ENCODE measurements at places on chromosomes 16 and 17.

GRCh38 chr16:85354686-85355514 lies 242.6 kb upstream of the CIBAR2 start:
- no peak for DNase-seq

DNA sequence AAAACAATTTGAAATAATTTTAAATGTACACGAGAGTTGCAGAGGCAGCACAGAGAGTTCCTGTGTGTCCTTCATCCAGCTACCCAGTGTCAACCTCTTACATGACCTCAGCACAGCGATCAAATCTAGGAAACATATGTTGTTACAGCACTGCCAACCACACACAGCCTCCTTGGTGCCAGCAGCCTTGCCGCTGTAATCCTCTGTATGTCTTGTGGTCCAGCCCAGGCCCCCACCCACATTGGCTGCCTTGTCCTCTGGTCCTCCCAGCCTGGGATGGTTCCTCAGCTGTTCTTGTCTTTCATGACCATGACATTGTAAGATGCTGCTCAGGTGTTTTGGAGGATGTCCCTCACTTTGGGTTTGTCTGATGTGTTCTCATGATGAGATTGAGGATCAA lies 178.0 kb downstream of the RPTOR start:
- no peak for DNase-seq

GRCh38 chr16:61530697-61531096 lies 505.5 kb downstream of the CDH8 start:
- no peak for DNase-seq

GRCh38 chr17:37131669-37132611 lies 183.2 kb downstream of the AATF start:
- no peak for DNase-seq

GRCh38 chr17:61235827-61236197 lies 163.8 kb upstream of the TBX2 start:
- DNase-seq: no peak

DNA sequence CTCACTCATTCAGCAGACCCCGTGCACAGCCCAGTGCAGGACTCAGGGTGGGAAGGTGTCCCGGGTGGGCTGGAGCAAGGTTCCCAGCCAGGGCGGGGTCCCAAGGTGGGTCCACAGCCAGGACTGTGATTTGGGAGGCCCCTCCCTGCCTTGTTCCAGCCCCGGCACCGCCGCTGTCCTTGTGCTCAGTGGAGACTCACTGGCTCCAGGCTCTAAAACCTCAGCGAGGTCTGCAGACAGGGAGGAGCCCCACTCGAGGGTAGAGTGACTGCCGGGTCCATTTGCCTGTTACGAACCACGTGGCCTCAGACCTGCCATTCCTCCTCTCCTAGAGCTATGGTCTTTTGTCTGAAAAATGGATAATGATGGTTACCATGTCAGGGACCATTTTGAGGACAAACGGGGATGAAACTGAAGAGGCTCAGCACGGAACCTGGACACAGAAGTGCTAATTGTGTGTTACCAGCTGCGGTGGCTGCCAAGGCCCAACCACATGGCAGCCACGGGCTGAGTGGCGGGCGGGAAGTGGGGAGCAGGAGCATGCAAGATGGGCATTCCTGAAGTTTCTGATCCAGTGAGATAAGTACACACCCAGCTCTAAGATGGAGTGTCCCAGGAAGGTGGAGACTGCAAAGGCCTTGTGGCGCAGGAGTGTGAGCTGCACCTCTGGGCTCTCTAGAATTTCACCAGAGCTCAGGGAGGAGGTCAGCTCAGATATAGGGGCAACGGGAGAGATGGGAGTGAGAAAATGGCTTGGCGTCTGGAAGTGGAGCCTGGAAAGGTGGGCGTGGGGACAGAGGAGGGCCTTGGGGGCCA lies 317.6 kb downstream of the SEC14L1 start:
- DNase-seq: peak; percentile 64

DNA sequence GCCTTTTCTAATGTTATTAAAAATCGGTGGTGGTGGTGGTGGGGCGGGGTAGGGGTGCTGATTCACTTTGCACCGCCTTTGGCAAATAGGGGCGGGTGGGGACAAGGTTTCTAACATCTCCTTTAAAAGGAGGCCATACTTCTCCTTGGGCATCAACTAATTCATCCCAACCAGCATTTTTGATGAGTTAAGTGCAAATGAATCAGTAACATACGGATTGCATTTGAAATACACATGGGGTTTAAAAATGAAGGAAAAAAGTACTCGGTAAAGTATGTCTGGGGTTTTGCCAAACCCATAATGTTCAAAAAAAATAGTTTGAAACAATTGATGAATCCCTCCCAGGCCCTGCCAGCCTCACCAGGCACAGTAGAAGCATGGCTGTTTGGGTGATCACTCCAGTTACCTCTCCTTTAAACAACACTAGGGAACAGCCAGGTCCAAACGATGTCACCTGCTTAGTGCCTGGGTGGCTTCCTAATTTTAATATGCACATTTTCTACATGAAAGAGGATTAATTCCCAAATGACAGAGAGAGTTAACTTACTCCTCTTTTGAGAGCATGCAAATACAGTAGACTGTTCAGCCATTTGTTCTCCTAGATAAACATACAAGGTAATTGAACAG lies 107.2 kb downstream of the ANKFN1 start:
- DNase-seq: no peak

DNA sequence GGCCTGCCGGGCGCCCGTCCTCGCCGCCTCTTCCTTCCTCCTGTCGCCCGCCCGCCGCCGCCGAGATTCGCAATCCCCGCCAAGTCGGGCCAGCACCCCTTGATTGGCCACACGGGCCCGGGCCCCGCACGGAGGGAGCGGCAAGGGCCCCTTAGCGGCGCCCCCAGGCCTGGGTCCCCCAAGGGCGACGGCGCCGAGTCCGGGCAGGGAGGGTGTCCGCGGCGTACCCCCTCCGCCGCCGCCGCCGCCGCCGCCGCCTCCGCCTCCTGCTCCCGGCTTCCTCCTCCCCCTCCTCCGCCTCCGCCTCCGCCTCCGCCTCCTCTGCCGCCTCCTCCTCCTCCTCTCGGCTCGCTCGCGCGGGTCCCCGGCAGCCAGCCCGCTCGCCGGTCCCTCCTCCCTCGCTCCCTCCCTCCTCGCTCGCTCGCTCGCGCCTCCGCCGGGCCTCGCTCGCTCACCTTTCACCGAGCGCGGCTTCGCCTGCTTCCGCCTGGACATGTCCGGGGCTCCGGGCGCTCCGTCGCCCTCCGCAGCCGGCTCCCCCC lies 561 bp downstream of the ZNF423 start:
- DNase-seq: peak; percentile 88

GRCh38 chr16:66845791-66846221 lies 1.6 kb downstream of the CA7 start:
- DNase-seq: no peak

DNA sequence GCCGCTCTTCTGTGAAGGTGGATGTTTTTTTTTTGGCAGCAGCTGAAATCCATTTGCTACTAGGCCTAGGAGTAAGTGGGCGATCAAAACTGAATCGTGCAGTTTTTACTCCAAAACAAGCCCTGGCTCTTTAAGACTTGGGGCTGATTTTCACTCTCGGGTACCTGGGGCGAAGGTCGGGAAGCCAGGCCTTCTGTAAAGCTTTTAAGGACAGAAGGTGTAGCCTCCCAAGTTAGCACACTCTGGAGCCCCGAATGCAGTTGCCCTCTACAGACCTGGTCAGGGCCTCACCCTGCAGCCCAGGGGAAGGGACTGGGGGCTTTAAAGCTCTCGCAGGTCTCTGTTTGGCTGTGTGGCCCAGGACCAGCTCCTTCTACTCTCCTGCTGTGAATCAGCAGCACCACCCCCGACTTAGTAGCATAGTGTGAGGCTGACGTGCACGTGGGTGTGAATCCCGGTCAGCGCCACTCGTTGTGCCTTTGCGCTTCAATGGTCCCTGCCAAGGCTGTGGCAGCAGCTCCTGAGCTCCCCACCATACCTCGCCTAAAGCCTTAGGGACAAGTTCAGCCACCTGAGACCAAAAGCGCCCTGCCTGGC lies 49.9 kb downstream of the TMEM235 start:
- no peak for DNase-seq

- no peak for DNase-seq
Observed at GRCh38 chr16:52537516-52537915, 9.4 kb downstream of the TOX3 start.

DNA sequence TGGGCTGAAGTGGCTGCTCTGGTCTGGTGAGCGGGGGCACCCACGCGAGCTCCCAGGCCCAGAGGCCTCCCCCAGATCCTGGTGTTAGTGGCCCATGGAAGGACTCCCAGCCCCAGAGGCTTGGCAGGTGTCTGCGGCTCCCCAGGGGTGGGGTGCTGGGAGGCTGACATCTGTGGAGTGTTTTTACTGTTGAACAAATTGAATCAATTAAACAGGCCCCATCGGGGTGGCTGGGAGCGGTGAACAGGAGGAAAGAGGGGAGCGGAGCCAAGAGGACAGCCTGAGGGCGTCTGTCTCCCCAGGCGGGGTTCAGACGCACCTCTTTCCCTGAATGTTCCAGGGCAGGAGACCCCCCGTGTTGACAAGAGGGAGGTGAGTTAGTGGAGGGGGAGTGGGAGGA lies 29.9 kb downstream of the ACTG1 start:
- DNase-seq: no peak

- no peak for DNase-seq
Observed at GRCh38 chr16:12891836-12892235, 9.6 kb upstream of the SHISA9 start.
